Hepatocyte (in vitro differentiated cells): ENCODE measurements at places on chromosomes 11 and 22. TPM values are rescaled to one million over a fixed set of nuclear protein-coding genes. Genes with fewer than 3 reads are reported as not detected.
A peak's percentile ranks its signal among the peaks of the same experiment; 100 is the strongest.

Gene OR8G1
- not detected in 2 replicates for total RNA-seq

Gene CCDC81
- total RNA-seq: 0.33 and 0.40 TPM in 2 replicates

Gene ARFIP2
- total RNA-seq: 78.0 and 90.1 TPM in 2 replicates

GRCh38 chr11:88813233-88813915 lies 252.4 kb downstream of the GRM5 start:
- no peaks in the 10 kb centered on the region for H3K36me3 ChIP-seq
- no peak overlapping the region for H3K27ac ChIP-seq
- no peak for DNase-seq
- H3K4me3 ChIP-seq: no peak overlapping the region
- no peaks in the 10 kb centered on the region for H3K27me3 ChIP-seq

GRCh38 chr22:17950651-17951214 lies 73.6 kb downstream of the MICAL3 start:
- no peak overlapping the region for H3K4me3 ChIP-seq
- peak overlapping the region; percentile 34 for H3K27ac ChIP-seq
- no peaks in the 10 kb centered on the region for H3K36me3 ChIP-seq
